ENCODE measurements at places on chromosomes 13 and 19.
A peak's percentile ranks its signal among the peaks of the same experiment; 100 is the strongest.

- no peak for DNase-seq
Observed at GRCh38 chr19:45712699-45713067, 18.0 kb downstream of the FBXO46 start.

- peak; percentile 55 for DNase-seq
Observed at GRCh38 chr13:44132710-44133109, 240.9 kb upstream of the SERP2 start.

- DNase-seq: no peak
Observed at GRCh38 chr13:56009418-56009817, 1131.3 kb upstream of the PRR20A start.

DNA sequence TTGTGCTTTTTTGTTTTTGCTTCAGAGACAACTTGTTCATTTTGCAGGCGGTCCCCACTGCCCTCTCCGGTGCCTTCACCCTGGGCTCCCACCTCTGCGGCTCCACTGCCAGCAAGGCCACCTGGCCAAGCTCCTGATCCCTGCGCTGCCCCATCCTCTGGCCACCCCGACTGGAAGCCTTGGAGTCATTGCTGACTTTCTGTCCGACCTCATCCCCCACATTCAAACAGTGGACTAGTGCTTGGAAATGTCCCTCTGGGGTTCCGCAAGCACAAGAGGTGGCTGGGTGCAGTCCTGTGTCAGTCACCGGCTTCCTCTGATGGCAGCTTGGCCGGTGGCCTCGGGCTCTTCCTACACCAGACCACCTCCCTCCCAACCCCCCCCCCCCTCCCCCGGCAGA, 17.0 kb downstream of the IL17D start:
- DNase-seq: no peak

- DNase-seq: peak; percentile 54
Observed at GRCh38 chr13:50916701-50917184, 7.2 kb downstream of the RNASEH2B start.

GRCh38 chr19:51181913-51182419, 39.9 kb downstream of the SIGLEC7 start:
- no peak for DNase-seq

DNA sequence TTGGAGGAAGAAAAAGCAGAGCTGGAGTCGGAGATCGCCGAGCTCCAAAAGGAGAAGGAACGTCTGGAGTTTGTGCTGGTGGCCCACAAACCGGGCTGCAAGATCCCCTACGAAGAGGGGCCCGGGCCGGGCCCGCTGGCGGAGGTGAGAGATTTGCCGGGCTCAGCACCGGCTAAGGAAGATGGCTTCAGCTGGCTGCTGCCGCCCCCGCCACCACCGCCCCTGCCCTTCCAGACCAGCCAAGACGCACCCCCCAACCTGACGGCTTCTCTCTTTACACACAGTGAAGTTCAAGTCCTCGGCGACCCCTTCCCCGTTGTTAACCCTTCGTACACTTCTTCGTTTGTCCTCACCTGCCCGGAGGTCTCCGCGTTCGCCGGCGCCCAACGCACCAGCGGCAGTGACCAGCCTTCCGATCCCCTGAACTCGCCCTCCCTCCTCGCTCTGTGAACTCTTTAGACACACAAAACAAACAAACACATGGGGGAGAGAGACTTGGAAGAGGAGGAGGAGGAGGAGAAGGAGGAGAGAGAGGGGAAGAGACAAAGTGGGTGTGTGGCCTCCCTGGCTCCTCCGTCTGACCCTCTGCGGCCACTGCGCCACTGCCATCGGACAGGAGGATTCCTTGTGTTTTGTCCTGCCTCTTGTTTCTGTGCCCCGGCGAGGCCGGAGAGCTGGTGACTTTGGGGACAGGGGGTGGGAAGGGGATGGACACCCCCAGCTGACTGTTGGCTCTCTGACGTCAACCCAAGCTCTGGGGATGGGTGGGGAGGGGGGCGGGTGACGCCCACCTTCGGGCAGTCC, 5.0 kb downstream of the FOSB start:
- no peak for DNase-seq

- DNase-seq: no peak
Observed at GRCh38 chr19:33248954-33249613, 23.4 kb upstream of the SLC7A10 start.

GRCh38 chr19:33740811-33741396, 55.8 kb upstream of the KCTD15 start:
- peak; percentile 12 for DNase-seq

GRCh38 chr19:41886761-41887710, 4.1 kb downstream of the ARHGEF1 start:
- no peak for DNase-seq

DNA sequence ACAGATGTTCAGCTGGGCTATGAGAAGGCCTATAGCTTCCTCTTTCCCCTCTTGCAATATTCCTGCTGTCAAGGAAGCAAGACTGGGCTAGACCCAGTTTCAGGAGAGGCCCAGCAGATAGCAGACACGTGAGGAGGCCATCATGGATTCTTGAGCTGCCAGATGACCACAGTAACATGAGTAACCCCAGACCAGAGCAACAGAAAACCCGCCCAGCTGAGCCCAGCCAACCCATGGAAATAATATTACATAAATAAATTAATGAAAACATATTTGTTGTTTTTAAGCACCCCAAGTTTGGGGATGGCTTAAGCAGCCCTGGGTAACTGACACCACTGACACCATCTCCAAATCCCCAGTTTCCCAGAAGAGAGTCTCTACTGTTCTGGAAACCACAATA, 50.2 kb upstream of the PDCD5 start:
- DNase-seq: no peak

GRCh38 chr19:19782783-19783182, 38.8 kb downstream of the ZNF506 start:
- no peak for DNase-seq

DNA sequence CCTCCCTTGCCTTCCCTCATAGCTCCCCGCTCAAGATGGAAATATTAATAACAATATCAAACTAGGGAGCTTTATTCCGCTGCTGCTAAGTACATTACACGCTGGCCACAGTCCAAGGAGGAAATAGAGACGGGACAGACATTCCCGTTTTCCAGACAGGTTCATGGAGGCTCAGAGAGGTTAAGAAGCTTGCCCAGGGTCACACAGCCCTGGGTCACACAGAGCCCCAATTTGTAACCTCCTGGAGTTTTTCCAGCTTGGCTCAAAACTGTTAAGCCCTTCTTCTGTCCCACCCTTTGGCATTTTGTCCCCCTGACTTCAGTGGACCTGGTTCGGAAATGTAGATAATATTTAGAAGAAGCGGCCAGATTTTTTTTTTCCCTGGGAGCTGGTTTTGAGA, 2.0 kb downstream of the BICRA start:
- DNase-seq: no peak

DNA sequence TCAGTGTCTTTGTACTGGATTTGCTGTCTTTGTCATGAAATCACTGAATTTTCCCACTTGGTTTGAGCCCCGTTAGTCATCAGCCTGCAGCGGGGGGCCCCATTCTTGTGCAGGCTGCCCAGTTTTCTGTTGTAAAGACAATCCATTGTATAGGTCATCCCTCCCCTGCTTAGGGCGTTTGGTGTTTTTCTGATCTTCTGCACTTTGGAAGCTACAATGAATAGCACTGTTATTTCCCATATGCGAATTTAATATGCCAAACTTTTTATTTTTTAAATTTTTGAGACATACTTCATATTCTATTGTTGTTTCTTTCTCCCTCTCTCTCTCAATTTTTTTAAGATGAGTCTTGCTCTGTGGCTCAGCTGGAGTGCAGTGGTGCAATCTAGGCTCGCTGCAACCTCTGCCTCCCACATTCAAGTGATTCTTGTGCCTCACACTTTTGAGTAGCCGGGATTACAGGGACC, 9.0 kb downstream of the SLC27A1 start:
- peak; percentile 83 for DNase-seq
